Foreskin fibroblast (primary cell): ENCODE measurements at places on chromosomes 11 and 22.

GRCh38 chr11:103906291-103906867 is 130.1 kb upstream of the DDI1 start:
- no peak for DNase-seq

- no peak for DNase-seq
Measured at GRCh38 chr11:112223121-112223520, 3.1 kb upstream of the PTS start.

- DNase-seq, result peak; percentile 49
Measured at GRCh38 chr11:43687120-43687791, 6.7 kb downstream of the HSD17B12 start.

DNA sequence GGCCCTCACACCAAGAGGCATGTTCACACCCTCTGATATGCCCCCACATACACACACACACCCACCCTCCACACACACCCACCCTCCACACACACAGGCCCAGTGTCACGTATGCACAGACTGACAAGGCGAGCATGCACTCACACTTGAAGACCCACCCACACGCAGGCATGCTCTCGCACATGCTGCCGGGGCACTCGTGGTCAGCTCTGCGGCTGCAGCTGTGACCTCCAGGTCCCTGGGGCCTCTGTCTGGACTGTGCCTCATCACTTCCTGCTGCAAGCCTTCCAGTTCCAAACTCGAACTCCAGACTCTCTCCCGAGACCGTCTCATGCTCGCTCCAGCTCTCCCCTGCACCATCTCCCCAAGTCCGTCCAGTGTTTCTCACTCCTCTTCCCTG is 9.5 kb downstream of the DCHS1 start:
- peak; percentile 88 for DNase-seq

DNA sequence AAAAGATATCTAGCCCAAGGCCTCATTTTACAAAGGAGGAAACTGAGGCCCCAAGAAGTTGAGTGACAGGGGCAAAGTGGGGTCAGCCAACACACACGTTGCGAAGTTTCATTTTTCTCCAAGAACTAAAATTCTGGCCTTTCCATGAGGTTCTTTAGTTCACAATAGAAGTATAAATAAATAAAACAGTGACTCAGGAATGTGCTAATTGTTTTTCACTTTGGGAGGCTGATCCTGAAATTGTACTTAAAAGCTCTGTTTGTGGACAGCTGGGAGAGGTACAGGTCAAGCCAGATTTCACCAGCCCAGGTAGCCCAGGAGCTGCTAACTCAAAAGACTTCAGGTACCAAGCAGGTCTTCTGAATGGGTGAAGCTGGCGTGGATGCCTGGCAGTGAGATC is 105.2 kb downstream of the TRAF6 start:
- no peak for DNase-seq

DNA sequence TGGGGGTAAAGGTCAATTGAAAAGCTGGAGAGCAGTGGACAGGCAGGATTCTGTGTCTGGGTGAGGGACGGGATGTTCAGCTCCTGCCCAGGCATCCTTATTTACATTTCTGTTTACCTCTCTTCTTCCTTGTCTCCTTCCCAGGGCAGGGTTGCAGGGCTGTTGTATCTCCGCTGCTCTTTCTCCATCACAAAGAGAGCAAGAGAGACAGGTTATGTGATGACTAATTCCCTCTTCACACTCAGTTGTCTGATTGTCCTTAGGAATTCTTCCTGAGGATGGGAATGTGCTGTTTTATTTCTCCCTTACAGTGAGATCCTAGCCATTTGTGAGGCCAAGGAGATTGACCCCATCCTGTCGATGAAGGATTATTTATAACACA is 104.9 kb downstream of the VPREB1 start:
- DNase-seq, result no peak

DNA sequence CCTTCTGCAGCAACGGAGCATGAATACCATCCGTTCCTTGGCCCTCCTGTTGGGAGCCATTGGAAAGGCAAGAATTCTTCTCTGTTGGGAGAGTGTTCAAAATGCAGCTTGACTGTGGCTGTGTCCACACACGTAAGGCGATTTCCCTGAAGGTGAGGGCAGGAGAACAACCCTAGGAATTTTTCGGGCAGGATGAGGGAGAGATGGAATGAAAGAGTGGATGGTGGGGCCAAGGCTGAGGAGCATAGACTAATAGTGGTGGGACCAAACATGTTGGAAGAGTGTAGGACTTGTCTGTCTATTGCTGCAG is 924.9 kb downstream of the TBC1D22A start:
- no peak for DNase-seq

- DNase-seq, result no peak
Measured at GRCh38 chr11:116336540-116336939, 436.2 kb downstream of the BUD13 start.

- DNase-seq, result no peak
Measured at GRCh38 chr11:127616158-127616557, 615.6 kb upstream of the KIRREL3 start.

- DNase-seq, result peak; percentile 73
Measured at GRCh38 chr11:9757809-9758636, 94.1 kb downstream of the SWAP70 start.

- DNase-seq, result peak; percentile 33
Measured at GRCh38 chr11:10117709-10118351, 176.2 kb downstream of the SBF2 start.

- no peak for DNase-seq
Measured at GRCh38 chr11:115682101-115682500, 177.9 kb upstream of the CADM1 start.

- DNase-seq, result no peak
Measured at GRCh38 chr22:44168206-44168605, 12.5 kb upstream of the PARVG start.

DNA sequence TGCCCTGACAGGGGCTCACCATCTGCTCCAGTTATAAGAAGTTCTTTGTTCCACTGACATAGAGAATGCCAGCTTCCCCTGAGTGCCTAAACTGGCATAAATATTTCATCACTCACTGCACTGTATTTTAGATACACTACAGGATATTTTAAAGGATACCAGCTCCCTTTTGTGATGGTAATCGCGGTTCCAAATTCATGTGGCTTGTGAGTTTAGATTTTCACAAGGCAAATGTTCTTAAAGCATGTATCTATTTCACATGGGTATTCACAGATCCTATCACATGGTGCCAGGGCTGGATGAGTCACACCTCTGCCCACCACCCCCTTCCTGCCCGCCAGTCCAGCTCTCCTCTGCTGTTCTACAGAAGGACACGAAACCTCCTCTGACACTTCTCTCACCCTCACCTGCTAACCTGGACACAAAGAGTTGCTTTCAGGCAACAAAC is 105.5 kb downstream of the KCNC1 start:
- peak; percentile 40 for DNase-seq

DNA sequence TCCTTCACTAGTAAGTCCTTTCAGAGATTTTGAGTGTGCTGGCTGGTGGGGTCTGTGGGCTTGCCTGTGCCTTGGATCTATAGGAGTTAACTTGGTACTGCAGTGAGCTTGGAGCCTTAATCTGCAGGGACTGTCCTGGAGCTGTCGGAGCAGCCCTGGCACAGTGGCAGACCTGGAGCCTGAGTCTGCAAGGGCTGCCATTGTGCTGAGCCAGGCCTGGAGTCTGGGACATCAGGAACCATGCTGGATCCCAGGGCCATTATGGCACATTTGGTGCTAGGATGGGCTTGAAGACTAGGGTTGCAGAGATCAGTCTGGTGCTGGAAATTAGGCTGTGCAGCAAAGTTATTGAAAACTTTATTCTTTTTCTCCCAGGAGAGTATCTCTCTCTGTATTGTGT is 665.4 kb downstream of the METTL15 start:
- no peak for DNase-seq

DNA sequence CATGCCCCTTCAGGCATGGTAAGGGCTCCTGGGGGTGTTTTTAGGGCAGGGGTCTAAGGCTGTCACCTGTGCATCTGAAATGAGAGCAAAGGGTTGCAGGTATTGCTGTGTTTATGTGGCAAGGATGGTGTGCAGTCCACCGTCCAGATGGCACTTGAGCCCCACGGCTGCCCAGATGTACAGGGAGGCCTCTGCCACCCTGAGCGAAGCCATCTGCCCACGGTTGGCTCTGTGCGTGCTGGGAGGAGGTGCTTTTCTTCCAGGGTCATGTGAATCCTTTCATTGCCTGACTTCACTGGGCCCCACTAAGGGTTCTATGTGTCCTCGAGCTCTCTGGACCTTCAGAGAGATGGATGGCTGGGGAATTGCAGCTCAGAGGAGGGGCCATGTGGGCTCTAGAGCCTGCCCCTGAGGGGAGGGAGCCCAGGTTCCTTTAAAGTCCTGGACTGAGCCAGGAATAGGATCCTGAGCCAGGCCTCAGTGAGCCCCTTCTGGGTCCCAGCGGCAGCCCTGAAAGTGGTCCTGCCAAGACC is 89.9 kb downstream of the CTTN start:
- no peak for DNase-seq

DNA sequence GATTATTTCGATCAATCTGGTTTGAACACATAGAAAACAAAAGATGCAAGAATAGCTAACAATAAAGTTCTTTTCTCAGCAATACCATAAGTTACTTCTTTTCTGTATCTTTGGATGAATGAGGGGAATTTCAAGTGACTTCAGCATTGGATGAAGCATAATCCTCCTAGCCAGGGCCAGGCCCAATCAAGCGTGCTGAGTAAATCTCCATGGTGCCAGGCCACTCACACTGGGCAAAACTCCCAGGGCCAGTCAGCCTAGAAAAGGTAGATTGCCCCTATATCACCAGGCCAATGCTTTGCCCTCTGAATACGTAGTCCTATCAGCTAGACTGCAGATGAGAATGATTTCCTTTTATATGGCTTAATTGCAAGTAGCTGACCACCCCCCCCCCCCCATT is 6.0 kb downstream of the CNTF start:
- no peak for DNase-seq

- peak; percentile 15 for DNase-seq
Measured at GRCh38 chr11:57680552-57680874, 12.6 kb downstream of the ZDHHC5 start.

GRCh38 chr11:112514011-112514740 is 253.5 kb upstream of the PLET1 start:
- DNase-seq, result no peak

- peak; percentile 66 for DNase-seq
Measured at GRCh38 chr11:102794382-102794781, 3.6 kb downstream of the MMP1 start.

DNA sequence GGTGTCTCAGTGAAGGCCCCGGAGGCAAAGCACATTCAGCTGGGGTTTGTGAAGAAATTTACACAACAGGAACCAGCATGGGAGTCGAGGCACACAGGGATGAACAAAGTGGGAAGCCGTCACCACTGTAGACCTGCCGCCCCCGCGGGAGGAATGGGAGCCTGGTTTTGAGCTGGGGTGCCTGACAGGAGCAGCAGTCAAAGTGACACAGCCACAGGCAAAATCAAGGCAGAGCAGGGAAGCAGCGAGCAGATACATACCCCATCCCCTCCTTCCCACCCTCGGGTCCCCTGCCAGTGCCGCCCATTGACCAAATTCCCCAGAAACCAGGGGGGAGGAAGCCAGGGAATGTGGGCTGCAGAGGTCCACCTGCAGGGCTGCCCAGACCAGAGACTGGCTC is 20.8 kb downstream of the P2RX3 start:
- DNase-seq, result no peak

GRCh38 chr22:18929459-18929858 is 6.6 kb downstream of the PRODH start:
- no peak for DNase-seq

DNA sequence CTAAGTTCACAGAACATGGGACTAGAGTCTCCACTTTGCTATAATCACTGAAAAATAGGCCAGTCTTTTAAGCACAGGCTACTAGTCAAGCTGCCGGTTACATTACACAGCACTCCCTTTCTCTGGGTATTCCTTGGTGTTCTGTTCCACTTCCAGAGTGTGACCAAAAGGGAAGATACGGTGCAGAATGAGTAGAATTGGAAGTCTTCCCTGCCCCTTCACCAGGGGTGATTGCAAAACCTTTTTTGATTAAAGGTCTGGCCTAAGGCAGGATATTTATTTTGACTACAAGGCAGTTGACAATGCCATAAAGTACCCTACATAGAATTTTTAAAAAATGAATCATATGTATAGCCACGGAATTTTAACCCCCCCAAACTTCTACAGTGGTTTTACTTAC is 59.6 kb upstream of the ADORA2A start:
- peak; percentile 29 for DNase-seq

- DNase-seq, result no peak
Measured at GRCh38 chr22:19951346-19951745, 9.7 kb upstream of the TXNRD2 start.

DNA sequence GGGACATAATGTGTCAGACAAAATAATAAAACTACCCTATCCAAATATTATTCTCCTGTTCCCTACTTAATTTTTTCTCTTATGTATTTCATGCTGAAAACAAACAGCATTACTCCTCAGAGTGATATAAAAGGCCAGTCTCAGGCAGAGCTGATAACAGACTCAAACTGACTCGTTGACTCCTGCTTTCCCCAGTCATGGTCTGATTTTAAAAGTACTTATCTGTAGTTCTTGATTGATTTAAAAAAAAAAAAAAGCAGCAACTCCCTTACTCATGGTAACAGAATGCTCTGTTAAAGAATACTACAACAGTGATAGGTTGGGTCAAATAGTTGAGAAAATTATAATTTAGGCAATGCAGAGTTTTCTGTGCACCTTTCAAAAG is 90.3 kb upstream of the BARX2 start:
- DNase-seq, result no peak

GRCh38 chr11:96506953-96507354 is 117.1 kb downstream of the JRKL start:
- DNase-seq, result no peak

DNA sequence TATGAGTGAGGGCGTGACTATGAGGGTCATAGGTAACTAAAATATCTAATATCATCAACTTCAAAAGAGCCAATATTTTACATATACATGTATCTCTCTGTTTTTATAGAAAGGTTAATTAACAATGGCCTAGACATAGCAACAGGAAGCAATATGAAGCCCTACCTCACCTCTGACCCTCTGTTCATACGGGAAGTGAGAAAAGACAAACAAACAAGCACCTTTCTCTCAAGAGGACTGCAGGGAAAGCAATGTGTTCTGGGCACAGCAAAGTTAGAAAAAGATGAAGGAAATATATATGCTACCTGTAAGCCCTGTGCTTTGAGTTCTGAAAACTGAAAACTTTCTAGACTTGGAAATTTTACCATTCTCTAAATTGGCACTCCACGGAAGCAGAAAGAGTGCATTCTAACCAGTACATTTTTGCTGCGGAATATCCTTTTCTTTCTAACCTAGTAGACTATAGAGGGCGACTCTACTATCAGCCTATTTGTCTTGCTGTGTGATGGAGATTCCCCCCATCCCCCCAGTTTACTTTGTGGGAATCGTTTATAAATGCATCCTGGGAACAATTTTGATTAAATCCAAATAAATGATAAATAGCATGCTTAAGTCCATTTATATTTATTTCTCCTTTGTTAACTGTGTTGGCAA is 830.4 kb upstream of the FAT3 start:
- DNase-seq, result no peak

GRCh38 chr11:17802491-17802890 is 67.9 kb downstream of the KCNC1 start:
- DNase-seq, result no peak

GRCh38 chr22:42289671-42290541 is 19.5 kb upstream of the TCF20 start:
- DNase-seq, result no peak
